ENCODE measurements at places on chromosomes 5 and 9.
A peak's percentile ranks its signal among the peaks of the same experiment; 100 is the strongest.

DNA sequence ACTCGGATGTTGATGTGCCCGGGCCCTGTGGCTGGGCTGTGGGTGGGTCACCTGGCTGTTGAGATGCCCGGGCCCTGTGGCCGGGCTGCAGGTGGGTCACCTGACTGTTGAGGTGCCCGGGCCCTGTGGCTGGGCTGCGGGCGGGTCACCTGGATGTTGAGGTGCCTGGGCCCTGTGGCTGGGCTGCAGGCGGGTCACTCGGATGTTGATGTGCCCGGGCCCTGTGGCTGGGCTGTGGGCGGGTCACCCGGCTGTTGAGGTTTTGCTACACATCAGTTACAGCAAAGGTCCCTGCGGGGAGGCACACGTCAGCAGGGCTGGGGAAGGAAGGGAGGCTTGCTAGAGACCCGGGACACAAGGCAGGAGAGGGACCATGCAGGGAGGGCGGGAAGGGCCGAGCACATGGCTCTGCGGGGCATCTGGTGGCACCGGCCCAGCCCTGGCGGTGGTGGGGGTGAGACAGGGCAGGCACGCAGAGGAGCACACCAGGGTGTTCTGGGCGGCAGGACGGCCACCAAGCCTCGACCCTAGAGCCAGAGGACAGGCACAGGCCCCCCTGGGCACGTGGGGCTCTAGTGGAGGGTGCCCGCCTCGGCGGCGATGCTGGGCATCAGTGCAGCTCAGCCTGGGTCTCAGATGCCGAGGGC is 35.4 kb downstream of the PNPLA7 start:
- no peak for DNase-seq

DNA sequence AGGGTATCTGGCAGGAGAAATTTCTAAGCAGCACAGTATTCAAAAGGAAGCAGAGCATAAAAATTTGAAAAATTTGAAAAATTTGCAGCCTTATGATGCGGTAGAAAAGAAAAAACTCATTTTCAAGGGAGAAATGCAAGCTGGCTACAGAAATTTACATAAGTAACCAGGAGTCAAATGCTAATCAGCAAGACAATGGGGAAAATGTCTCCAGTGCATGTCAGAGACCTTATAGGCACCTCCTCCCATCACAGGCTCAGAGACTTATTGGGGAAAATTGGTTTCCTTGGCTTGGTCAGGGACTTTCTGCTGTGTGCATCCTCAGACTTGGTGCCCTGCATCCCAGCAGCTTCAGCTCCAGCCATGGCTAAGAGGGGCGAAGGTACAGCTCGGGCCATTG is 35.8 kb downstream of the IZUMO3 start:
- DNase-seq: no peak

GRCh38 chr5:73306741-73307275 is 133.8 kb downstream of the TMEM174 start:
- no peak for DNase-seq

GRCh38 chr5:81748556-81748955 is 2.3 kb downstream of the SSBP2 start:
- no peak for DNase-seq

DNA sequence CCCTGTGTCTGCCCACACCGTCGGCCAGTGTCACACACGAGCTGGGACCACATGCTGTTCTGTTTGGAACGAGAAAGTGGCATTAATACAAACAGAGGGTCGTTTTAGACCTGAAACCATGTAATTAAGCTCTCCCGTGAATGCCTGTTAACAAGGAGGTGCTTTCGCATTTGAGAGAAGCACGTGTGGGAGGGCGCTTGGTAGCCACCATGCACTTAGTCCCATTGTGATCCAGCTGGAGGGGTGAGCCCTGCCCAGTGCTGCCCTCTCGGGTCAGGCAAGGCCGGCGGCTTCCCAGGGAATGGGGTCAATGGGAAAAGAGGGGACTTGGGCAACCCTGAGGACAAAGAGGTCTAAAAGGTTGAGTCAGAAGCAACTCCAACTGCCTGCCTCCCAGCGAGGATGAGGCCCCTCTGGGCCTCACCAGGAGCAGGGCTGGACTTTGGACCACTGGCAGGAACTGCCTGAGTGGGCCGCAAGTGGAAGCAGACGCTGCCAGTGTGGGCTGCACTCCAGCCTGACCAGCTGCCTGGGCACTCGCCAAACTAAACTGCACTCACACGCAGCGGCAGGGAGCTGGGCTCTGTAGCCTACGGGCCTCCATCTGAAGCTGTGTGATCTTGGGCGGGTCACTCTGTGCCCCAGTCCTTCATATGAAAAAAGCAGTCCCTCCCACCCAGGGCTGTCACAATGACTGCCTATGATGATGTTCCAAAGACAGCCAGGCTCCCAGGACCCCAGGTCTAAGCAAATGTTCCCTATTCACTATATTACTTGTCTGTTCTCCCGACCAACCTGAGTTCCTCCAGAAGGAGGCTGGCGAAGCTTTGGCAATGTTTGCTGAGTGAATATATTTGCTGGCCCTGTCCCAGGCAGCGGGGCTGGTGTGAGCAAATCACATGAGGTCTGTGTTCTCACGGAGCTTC is 195.7 kb downstream of the CDK5RAP2 start:
- no peak for DNase-seq

DNA sequence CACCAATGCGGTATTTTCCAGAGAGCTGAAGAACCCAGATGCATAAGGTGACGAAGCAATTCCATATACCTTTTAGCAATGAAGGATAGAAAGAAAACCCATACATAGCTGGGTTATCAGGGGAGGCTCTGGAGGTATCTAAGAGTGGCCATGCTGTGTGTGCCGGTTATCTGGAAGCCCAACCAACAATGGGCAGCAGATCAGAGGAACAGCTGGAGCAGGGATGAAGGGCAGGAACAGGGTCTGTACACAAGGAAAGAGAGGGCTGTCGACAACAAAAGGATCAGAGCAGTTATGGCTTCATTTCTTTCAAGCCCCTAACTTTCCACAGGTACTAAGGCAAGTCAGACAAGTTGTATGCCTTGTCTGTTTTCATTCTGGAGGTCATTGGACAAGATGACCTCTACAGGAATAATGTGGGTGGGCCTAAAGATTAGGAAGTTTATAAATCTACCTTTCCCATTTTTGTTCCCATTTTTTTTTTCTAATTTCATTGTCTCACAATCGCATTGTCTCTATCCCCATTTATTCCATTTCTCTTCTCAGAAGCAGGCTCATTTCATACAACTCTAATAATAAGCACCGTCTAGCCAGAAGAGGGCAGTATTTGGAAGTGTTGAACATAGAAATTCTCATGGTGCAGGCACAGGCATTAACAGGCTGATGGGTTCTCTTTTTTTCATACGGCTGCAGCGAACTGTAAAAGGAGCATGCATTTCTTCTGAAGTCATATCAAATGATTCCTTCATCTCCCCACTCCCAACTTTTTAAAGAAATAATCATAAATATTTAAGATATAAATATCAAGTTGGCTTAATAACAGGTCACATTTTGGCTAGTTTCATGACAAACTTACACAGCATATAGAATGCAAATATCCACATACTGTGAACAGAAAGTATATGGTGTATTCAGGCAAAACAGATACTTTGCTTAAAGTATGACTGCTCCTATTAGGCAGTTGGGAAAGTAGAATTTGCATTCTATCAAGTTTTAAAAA is 63.5 kb downstream of the ZNF474 start:
- DNase-seq: peak; percentile 69

DNA sequence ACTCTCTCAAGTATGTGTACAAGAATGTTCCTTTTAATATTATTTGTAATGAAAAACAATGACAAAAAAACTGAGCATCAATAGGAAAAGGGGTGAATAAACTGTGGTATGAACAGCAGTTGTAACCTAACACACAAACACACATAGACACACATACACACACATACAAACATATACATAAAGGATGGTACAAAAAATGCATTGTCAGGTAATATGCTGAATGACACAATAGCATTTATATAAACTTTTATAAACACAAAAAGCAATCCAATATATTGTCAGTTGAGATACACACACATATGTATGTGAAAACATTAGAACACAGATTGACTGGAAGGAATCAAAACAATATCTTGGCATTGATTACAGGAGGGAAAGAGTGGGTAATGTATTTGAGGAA is 227.0 kb upstream of the ISL1 start:
- DNase-seq: no peak

GRCh38 chr5:164115420-164115819 is 610.0 kb downstream of the MAT2B start:
- no peak for DNase-seq

- DNase-seq: peak; percentile 43
These were observed 33.8 kb upstream of the ANXA2R start for GRCh38 chr5:43073597-43074546.

GRCh38 chr5:14032918-14033317 is 88.4 kb upstream of the DNAH5 start:
- DNase-seq: no peak

GRCh38 chr5:73996151-73996755 is 370.3 kb downstream of the ARHGEF28 start:
- DNase-seq: no peak
